Tibial artery (tissue), 4 donors: ENCODE measurements at places on chromosomes 7 and 10.
A peak's percentile ranks its signal among the peaks of the same experiment; 100 is the strongest.

- no peak for DNase-seq
These were observed 1014.1 kb downstream of the REEP3 start for GRCh38 chr10:64535131-64535867.

- DNase-seq, result peak; percentile 70
These were observed 57.0 kb downstream of the P4HA1 start for GRCh38 chr10:73039635-73040034.

DNA sequence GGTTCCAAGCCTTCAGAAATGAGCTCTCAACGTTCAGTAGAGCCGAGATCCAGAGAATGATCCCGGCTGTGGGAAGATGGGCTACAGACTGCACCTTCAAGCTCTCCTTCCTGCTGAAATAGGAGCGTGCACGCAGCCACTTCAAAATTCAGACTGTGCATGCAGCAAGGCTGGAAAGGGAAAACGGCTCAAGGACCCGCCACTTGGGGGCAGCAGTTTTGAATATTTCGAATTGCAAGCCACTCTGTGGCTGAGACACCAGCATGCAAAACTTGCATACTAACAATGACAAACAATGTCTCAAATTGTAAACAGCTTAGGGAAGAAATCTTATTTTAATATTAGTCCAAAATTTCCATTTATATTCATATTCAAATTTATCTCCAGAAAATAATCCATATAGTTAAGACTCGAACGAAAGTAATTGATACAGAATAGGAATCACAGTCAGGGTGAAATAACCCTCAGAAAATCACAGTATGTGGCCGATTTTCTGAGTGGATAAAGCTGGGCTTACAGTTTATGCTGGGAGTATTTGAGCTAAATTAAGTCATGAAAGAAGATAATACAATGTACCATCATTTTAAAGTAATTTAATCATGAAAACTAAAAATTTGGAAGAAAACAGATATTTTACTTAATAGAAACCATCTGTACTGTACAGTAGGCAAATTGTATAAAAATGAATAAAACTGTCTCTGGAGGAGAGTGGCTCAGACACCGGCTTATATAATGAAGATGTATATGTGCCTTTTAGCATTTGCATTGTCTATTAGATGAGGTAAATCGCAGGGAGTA lies 137.9 kb upstream of the MKI67 start:
- peak; percentile 41 for DNase-seq

GRCh38 chr10:84543948-84544347 lies 215.6 kb downstream of the CCSER2 start:
- DNase-seq, result no peak

- DNase-seq, result no peak
These were observed 90.8 kb upstream of the FGL2 start for GRCh38 chr7:77290425-77290824.

DNA sequence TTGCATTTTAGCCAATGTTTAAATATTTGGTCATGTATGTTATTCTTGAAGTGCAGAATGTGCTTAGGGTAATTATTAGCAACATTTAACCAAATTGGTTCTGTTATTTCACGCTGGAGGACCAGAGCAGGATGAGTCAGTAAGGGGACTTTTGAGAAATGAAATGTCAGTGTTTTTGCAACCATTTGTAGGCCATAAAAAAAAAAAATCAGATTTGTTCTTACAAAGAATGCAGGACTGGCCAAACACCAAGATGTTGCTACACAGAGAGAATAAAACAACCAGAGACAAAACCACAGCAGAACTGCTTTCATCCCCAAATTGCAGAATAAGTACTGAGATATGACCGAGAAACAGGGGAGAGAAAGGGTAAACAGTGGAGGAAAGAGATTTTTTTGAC lies 62.1 kb downstream of the TPST1 start:
- no peak for DNase-seq

GRCh38 chr7:157691586-157692459 lies 355.0 kb downstream of the DNAJB6 start:
- DNase-seq, result no peak

- no peak for DNase-seq
These were observed 93.4 kb downstream of the DOCK4 start for GRCh38 chr7:112112822-112113255.

DNA sequence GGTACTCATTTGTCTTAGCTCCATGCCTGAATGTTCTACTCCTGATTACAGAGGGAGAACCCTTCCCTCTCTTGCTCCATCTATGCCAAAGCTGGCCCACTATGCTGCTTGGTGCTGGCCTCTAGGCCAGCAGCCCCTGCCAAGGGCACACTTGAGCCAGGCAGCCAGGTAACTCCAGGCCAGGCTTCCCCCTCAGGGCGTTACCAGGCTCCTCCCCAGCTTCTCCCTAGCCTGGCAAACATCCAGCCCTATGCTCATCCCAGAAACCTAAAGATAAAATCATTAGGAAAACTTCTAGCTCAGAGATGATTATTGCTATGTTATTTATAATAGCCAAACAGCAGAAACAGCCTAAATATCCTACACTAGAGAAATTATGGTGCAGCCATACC lies 103.7 kb downstream of the KCNMA1 start:
- DNase-seq, result no peak

DNA sequence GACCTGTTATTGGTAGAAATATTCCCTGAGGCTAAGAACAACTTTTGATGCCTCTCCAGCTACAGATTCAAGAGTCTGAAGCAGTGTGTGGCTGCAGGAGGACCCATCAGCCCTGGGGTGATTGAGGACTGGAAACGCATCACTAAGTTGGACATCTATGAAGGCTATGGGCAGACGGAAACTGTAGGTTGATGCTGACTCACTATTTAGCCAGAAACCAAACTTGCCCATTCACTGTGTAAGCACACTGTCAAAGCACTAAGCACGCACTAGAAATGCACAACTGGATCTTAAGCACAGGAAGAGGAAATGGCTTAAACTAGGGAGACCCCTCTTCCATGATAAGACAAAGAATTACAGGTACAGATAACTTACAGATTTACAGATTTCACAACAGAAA lies 20.8 kb downstream of the ACSM6 start:
- DNase-seq, result no peak

DNA sequence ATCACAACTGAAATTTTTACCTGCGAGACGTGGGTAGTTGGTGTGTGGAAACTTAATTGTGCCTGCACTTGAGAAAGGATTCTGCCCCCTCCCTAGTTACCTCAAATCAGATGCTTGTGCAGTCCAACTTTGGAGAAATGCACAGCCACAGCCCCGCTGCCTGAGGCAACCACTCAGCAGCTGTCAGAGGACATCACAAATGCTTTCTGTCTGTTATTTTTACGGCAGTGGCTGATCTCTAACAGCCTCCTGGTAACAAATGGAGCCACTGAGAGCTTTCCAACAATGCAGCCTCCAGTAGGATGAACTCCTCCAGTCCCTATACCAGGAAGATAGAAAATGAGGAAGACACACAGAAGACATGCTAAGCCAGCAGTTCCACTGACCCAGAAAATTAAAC lies 712.2 kb upstream of the GHITM start:
- DNase-seq, result no peak

DNA sequence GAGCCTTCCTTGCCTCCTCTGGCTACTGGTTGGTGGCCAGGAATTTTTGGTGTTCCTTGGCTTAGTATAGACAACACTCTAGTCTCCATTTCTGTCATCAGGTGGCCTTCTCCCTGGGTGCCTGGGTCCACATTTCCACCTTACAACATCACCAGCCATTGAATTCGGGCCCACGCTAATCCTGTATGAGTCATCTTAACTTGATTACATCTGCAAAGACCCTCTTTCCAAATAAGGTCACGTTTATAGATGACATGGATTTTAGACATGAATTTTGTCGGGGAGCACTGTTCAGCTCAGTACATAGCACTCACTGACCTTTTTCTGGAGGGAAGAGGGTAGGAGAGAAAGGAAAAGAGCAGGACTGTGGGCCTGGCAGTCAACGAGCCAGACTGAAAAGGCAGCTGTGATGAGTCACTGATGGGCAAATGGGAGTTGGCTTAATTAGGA lies 39.4 kb downstream of the MMRN2 start:
- DNase-seq, result no peak

- no peak for DNase-seq
These were observed 60.4 kb downstream of the RNLS start for GRCh38 chr10:88522715-88523114.

DNA sequence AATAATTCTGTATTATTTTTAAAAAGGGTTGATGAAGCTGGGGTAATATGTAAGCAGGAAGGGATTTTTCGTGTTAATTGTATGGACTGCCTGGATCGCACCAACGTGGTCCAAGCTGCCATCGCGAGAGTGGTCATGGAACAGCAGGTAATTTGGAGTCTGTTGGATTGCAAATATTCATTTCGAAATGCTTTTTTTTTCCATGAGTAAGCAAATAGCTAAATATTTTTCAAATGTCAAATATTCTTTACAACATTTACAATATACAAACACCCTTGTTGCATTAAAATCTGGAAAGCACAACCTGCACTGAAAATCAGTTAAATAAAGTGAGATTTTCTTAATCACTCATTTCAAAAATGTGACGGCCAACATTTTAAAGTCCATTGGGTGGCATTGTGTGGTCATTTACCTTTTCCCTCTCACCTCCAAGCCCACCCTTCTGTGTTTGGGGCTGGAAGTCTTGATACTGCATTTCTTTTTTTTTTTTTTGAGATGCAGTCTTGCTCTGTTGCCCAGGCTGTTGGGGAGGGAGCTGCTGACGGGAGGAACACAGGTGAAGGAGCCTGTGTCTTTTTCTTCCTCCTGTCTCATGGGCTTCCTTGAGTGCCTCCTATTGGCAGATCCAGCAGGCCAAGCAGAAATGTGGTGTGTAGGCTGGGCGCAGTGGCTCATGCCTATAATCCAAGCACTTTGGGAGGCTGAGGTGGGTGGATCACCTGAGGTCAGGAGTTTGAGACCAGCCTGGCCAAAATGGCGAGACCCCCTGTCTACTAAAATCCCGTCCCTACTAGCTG lies 66.1 kb downstream of the MCMBP start:
- DNase-seq, result no peak

DNA sequence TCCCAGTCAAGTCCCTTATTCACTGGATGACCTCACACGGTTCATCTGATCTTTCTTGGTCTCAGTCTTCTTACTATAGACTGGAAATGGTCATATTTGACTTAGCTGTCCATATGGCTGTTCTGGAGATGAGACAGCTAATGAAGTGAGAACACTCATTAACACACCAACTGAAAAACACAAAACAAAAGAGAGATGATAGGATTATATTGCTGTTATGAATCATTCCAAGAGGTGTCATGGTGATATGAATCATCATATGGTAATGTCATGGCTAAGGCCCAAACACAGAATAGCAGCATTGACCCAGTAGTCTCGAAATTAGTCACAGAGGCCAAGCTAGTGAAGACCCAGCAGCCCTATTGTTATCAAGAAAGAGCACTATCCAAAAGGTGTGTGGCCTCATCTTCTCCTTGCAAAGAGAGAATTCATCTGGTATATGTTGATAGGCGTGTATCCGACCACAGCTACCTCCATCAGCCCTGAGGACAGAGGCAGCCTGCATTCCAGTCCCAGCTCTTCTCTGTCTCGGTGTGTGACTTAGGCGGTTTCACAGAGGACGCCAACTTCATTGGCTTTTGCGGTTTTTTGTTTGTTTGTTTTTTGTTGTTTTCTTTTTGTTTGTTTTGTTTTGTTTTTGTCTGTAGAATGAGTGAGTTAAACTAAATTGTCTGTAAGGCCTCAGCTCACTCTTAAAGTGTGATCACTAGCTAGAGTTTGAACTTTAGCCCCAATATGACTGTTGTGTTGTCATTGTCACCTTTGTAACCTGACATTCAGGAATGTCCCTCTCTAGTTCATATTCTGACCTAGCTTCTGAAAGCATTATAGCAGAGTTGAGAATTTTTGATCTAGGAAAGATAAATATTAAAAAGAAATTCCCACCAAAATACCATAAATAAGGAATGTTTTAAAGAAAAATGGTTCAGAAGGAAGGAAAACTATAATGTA lies 97.4 kb upstream of the PDCD4 start:
- no peak for DNase-seq

DNA sequence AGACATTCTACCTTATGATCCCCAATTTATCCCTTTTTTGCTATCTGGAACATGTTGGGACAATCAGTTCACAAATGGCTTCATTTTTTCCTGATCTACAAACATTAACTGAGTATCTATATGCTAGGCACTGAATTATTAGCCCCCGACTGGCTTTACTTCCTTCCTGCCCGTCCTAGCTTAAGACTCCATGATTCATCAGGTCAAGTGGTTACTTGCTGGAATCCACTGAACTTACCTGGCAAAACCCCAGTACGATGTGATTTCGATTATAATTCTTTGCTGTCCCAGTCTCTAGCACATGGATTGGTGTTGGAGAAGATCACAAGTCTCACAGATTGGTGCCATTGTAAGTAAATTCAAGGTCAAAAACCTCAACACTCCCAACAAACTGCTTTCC lies 77.1 kb downstream of the ORC5 start:
- DNase-seq, result no peak

DNA sequence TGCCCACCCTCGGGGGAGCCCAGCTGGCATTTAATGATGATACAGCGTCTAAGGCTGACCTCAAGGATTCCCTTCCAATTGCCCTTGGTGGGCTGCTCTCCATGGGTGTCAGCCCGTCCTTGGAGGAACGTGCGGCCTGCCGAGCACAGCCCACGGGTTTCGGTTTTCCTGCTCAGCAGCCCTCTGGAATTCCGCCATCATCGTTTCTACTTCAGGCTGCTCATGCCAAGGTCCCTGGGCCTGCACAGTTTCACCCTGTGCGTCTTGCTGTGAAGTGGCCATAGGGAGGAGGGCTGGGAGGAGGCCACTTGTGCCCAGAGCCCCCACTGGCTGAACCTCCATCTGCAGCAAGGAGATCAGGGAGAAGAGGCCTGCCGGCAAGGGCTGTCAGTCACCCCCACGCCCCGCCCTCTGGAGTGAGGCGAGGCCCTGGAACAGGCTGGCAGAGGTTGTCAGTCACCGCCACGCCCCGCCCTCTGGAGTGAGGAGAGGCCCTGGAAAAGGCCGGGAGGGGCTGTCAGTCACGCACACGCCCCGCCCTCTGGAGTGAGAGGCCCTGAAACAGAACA lies 82.8 kb downstream of the CHST15 start:
- no peak for DNase-seq

- DNase-seq, result no peak
These were observed 35.3 kb downstream of the TRRAP start for GRCh38 chr7:98913612-98914011.

DNA sequence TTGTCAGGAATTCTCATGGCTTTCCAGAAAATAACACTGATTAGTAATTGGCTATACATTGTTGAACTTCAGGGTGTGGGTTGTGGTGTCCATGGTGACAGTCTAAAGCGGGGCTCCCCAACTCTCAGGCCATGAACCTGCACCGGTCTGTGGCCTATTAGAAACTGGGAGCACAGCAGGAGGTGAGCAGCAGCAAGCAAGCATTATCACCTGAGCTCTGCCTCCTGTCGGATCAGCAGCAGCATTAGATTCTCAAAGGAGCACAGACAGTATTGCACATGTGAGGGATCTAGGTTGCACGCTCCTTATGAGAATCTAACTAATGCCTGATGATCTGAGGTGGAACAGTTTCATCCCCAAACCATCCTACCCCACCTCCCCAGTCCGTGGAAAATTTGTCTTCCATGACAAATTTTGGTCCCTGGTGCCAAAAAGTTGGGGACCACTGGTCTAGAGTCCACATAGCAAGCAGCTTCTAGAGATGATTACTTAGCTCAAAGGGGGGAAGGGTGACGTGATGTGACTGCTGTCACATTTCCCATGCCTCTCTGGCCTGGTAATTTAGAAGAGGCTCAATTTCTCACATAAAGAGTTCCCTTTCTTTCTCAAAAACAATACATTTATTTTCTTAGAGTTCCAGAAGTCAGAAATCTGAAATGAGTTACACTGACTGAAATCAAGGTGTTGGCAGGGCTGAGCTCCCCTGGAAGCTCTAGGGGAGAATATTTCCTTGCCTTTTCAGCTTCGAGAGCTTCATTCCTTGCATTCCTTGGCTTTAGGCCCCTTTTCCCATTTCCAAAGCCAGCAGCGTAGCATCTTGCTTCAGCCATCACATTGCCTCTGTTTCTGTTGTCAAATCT lies 17.6 kb upstream of the FAM221A start:
- no peak for DNase-seq
